ENCODE measurements at places on chromosomes 4 and X. TPM values are rescaled to one million over a fixed set of nuclear protein-coding genes. Genes with fewer than 3 reads are reported as not detected.
A peak's percentile ranks its signal among the peaks of the same experiment; 100 is the strongest.

The FHIP1A gene
- 4.1 TPM for total RNA-seq

The XG gene
- 0.30 TPM for total RNA-seq

- H3K27me3 ChIP-seq = no peaks in the 10 kb centered on the region
- H3K36me3 ChIP-seq = no peaks in the 10 kb centered on the region
- H3K4me1 ChIP-seq = no peaks in the 10 kb centered on the region
- no peak for DNase-seq
- H3K27ac ChIP-seq = no peak overlapping the region
- no peak overlapping the region for H3K4me3 ChIP-seq
Observed at GRCh38 chrX:51737091-51737490, 6.2 kb upstream of the GSPT2 start.

The DNASE1L1 gene
- total RNA-seq = 35.1 TPM

The NOX1 gene
- total RNA-seq = not detected

GRCh38 chrX:109393859-109394258 lies 88.0 kb downstream of the GUCY2F start:
- no peak overlapping the region for H3K4me3 ChIP-seq
- no peaks in the 10 kb centered on the region for H3K36me3 ChIP-seq
- H3K27me3 ChIP-seq = no peaks in the 10 kb centered on the region
- no peak overlapping the region for H3K27ac ChIP-seq

DNA sequence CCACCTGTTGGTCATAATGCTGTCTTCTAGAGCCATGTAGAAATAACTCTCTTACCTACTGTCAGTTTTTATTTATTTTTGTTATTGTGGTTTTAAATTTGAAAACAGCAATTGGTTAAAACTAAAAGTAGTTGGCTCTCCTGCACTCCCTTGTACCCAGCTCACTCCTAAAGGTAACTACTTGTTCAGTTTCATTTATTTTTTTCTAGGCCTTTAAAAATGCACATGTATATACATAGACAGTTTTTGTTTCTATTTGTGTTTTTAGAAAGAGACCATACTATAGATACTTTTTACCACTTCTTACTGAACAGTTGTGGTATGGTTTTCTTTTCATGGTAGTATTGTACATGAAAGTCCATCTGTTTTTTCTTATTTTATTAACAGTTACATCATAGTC lies 16.8 kb downstream of the SMAD1 start:
- H3K27ac ChIP-seq = no peak overlapping the region
- no peak for DNase-seq
- H3K4me3 ChIP-seq = no peak overlapping the region
- no peaks in the 10 kb centered on the region for H3K36me3 ChIP-seq
- H3K4me1 ChIP-seq = no peaks in the 10 kb centered on the region
- H3K27me3 ChIP-seq = no peaks in the 10 kb centered on the region

- peak; percentile 16 for DNase-seq
- H3K4me1 ChIP-seq = peaks cover 7% of the 10 kb centered on the region
- H3K27me3 ChIP-seq = peaks cover 55% of the 10 kb centered on the region
- H3K36me3 ChIP-seq = no peaks in the 10 kb centered on the region
Observed at GRCh38 chr4:8589823-8590545, 2.6 kb upstream of the CPZ start.

DNA sequence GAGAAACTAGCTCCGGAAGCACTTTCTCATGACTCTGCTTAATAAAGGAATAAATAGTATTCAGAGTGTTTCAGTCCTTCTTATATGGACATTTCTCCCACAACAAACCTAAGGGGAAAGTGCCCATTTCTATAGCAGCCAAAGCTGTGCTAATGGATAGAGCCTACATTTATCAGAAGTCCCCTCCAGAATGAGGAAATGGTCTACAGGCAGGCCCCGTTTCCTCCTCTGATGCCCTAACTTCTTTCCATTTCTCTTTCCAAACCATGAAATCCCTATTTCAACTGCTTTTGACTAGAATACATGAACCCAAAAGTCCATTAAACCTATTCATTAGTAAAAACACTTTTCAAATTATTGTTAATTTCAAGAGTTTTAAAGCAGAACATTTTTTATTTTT lies 4.5 kb downstream of the ACSL1 start:
- no peaks in the 10 kb centered on the region for H3K27me3 ChIP-seq
- no peak overlapping the region for H3K4me3 ChIP-seq
- H3K36me3 ChIP-seq = no peaks in the 10 kb centered on the region
- H3K4me1 ChIP-seq = peaks cover 7% of the 10 kb centered on the region

The HAUS3 gene
- 10.7 TPM for total RNA-seq

DNA sequence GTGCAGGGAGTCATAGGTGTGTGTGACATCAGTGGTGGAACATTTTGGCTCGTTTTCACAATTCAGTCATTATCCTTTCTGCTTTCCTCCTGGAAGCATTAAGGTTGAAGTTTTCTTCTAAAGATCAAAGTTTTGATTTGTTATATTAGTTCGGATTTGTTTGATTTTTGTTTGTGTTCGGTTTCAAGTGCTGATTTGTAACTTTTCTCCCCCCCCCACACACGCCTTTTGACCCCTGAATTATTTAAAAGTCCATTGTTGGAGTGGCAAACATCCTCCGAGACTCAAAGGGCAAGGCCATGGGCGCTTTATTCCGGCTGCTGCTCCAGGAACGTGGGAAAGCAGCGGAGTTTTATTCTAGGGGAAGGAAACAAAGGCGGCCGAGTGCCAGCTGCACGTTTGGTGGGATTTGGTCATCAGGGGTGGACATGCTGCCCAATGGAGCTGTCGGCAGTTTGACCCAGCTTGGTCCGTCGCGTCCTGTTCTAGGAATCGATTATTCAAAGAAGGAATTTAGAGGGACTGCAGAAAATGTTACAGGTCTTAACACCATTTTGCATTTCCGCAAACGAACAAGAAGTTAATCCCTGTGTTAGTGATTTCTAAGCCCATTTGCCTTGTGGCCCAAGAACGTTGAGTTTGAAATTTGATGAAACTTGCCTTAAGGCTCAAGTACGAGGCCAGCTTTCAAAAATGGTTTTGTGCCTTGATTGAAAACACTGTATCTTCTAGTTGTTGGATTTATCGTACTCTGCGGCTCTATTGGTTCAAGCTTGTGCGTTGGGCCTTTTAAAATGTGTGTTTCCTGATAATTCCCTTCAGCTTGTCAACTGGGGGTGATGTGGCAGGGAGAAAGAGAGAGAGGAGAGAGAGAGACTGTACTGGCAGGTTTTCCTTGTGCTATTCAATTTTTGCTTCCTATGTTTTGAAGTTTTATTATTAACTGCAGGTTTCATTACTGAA lies 565 bp upstream of the ZNF41 start:
- H3K27ac ChIP-seq = peak overlapping the region; percentile 93
- H3K36me3 ChIP-seq = no peaks in the 10 kb centered on the region
- no peaks in the 10 kb centered on the region for H3K27me3 ChIP-seq
- H3K4me3 ChIP-seq = peak overlapping the region; percentile 67
- peak; percentile 33 for DNase-seq

The ZNF185 gene
- 7.8 TPM for total RNA-seq

The HSPA4L gene
- 8.0 TPM for total RNA-seq

DNA sequence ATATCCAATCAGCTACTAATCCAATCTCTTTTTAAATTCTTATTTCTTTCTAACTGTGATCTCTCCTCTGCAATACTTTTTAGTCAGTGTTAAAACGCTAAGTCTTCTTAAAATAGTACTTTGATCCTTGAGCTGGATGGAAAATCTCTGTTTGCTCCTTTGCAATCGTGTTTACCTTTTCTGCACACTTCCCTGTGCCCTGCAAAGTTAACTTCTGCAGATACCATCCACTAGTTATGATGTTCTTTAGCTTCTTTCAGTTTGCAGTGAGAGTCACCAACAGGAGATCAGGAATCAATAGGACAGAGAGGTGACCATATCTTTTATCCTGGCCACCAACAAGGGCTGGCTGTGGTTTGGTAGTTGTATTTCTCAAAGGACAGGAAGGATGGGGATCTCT lies 391.5 kb downstream of the GASK1B start:
- no peaks in the 10 kb centered on the region for H3K27me3 ChIP-seq
- H3K27ac ChIP-seq = no peak overlapping the region
- H3K4me3 ChIP-seq = no peak overlapping the region

DNA sequence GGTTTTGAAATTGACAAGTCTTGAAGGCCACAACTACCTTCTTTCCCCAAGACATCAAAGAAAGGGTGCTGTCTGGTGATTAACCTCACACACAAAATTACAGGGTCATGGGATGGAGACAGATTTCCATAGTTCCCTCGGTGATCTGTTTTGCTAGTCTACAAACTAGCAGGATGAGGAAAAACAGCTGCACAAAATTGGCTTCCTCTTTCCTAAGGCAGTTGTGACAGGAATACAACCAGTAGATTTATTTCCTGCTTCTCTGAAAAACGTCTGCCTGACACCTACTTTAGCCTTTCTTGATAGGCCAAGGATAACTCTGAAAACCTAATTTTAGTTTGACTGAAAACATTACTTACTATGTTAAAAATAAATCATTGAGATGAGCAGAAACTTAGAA lies 39.6 kb downstream of the DKK2 start:
- H3K4me1 ChIP-seq = no peaks in the 10 kb centered on the region
- no peak for DNase-seq
- no peaks in the 10 kb centered on the region for H3K36me3 ChIP-seq
- H3K27ac ChIP-seq = no peak overlapping the region
- no peaks in the 10 kb centered on the region for H3K27me3 ChIP-seq

The SEC24B gene
- total RNA-seq = 41.9 TPM

DNA sequence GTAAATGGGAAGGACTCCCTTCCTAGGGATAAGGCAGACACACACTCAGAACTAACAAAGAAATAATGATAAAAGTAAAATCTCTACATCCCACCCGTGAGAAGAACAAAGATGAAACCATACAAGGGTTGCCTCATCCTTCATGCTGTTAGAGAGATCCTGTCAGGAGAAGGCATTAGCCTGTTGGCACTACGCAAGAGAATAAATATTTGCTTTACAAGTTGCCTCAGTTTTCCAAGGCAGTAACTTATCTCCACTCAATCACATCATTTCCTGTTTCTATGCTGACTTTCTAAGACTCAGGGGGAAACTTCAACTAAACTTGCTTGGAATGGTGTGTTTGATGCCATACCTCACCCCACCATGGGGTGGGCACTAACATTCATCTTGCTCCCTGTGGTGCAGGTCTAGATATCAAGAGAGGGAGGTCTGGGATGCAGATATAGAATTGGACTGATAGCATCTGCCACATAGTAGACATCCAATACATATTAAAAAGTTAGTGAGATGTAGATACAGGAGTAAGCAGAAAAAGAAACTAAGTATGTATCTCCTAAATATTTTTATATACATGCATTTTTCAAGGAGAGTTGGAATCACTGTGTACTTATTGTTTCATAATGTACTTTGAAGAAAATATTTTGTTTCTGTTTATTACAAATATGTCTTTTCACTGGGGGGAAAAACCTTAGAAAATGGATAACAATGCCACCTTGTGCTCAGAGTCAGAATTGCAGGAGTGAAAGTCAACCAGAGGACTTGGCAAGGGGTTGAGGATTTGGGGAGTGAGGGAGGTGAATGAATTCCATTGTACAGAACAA lies 57.2 kb upstream of the BEX4 start:
- H3K27me3 ChIP-seq = no peaks in the 10 kb centered on the region
- peaks cover under 1% of the 10 kb centered on the region for H3K4me1 ChIP-seq
- peak; percentile 18 for DNase-seq
- no peak overlapping the region for H3K27ac ChIP-seq

The TMEM175 gene
- 27.8 TPM for total RNA-seq

- no peak overlapping the region for H3K27ac ChIP-seq
- H3K27me3 ChIP-seq = no peaks in the 10 kb centered on the region
- no peak overlapping the region for H3K4me3 ChIP-seq
Observed at GRCh38 chr4:67546971-67547370, 1.7 kb upstream of the CENPC start.

The MAGEA11 gene
- not detected for total RNA-seq

The AREG gene
- total RNA-seq = 1.5 TPM

DNA sequence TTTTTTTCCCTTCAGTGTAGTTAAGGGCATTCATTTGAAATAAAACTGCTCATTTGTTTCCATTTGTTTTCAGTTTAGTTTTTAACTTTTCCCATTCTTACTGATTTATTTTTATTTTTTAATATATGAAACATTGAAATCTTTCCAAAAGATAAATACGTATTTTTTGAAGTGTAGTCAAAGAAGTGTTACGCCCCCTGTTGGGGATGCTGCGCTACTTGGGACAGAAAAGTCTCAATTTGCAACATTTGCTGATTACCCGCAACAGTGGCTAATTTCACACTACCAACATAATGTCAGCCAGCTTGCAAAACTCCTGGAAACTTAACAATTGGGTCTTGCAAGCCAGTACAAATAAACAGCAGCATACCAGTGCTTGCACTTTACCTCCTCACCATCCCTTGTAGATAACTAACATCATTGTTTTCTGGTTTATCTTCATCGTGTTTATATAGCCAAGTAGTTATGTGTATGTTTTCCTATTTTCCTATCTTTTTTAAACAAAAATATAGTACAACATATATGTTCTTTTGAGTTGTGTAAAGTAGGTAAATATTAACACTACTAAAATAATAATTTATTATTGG lies 158.6 kb downstream of the STPG2 start:
- DNase-seq = no peak
- H3K36me3 ChIP-seq = no peaks in the 10 kb centered on the region
- H3K27me3 ChIP-seq = no peaks in the 10 kb centered on the region
- no peak overlapping the region for H3K4me3 ChIP-seq
- no peaks in the 10 kb centered on the region for H3K4me1 ChIP-seq

The UGT2B17 gene
- not detected for total RNA-seq

DNA sequence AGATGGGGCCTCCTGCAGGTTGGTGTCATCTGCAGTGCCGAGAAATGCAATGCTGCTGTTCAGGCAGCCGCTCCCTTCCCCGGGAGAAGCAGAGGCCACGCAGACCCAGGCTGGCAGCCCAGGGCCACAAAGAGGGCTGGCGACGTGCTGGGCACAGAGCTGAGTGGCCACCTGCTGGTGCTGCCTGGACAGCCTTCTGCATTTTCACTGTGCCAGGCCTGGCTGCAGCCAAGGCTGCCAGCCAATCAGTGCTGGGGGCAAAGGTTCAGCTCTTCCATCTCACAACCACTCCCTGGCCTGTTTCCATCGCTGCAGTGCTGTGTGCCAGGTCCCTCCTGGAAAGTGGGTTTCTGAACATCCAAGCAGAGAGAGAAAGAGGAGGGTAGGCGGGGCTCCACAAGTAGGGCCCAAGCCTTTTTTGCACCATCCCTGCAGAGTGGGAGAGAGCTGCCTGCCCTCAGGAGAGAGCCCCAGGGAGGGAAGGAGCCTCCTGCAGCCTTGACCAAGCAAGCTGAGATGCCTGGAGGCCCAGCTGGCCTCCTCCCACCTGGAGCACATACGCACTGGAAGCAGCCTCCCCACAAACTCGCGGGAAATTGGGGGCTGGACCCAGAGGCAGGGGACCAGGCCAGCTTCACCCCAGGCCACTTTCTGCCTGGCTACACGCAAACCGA lies 20.1 kb downstream of the ADRA2C start:
- H3K27ac ChIP-seq = no peak overlapping the region
- H3K36me3 ChIP-seq = no peaks in the 10 kb centered on the region
- no peaks in the 10 kb centered on the region for H3K4me1 ChIP-seq
- peaks cover 2% of the 10 kb centered on the region for H3K27me3 ChIP-seq
- H3K4me3 ChIP-seq = no peak overlapping the region
- no peak for DNase-seq

GRCh38 chr4:183860119-183860518 lies 45.0 kb upstream of the STOX2 start:
- no peaks in the 10 kb centered on the region for H3K36me3 ChIP-seq
- DNase-seq = no peak
- no peaks in the 10 kb centered on the region for H3K4me1 ChIP-seq
- no peak overlapping the region for H3K4me3 ChIP-seq
- no peaks in the 10 kb centered on the region for H3K27me3 ChIP-seq

The ANOS1 gene
- 15.3 TPM for total RNA-seq

- no peaks in the 10 kb centered on the region for H3K4me1 ChIP-seq
- no peak overlapping the region for H3K4me3 ChIP-seq
- no peak for DNase-seq
- H3K27ac ChIP-seq = no peak overlapping the region
- no peaks in the 10 kb centered on the region for H3K27me3 ChIP-seq
Observed at GRCh38 chrX:68077378-68077777, 355.9 kb downstream of the OPHN1 start.

The NUDT10 gene
- total RNA-seq = 6.6 TPM

The HAND2 gene
- total RNA-seq = not detected
